ENCODE measurements at places on chromosomes 1 and 21. TPM values are rescaled to one million over a fixed set of nuclear protein-coding genes. Genes with fewer than 3 reads are reported as not detected.

Gene OVAAL
- total RNA-seq: not detected

Gene PDE9A
- 30.1 TPM for total RNA-seq

Gene SELL
- 11.6 TPM for total RNA-seq

Gene CELA3B
- total RNA-seq: not detected

Gene TEX50
- total RNA-seq: not detected

Gene PALMD
- 12.4 TPM for total RNA-seq

Gene ITLN2
- total RNA-seq: not detected

Gene TRIM45
- 13.5 TPM for total RNA-seq

Gene ADAM30
- total RNA-seq: not detected

Gene TSPEAR
- total RNA-seq: 0.53 TPM

Gene OTUD7B
- 21.4 TPM for total RNA-seq

Gene AMIGO1
- total RNA-seq: 7.6 TPM

Gene DDR2
- total RNA-seq: 42.5 TPM

Gene GALE
- 22.0 TPM for total RNA-seq

Gene KIF17
- total RNA-seq: 5.2 TPM

Gene ATF6
- 32.0 TPM for total RNA-seq

Gene PTPRF
- total RNA-seq: 151 TPM

Gene TACSTD2
- total RNA-seq: 102 TPM

All from metanephros (tissue), 2 donors.